Cardiac muscle cell (in vitro differentiated cells and primary cell): ENCODE measurements at places on chromosomes 4 and X.

DNA sequence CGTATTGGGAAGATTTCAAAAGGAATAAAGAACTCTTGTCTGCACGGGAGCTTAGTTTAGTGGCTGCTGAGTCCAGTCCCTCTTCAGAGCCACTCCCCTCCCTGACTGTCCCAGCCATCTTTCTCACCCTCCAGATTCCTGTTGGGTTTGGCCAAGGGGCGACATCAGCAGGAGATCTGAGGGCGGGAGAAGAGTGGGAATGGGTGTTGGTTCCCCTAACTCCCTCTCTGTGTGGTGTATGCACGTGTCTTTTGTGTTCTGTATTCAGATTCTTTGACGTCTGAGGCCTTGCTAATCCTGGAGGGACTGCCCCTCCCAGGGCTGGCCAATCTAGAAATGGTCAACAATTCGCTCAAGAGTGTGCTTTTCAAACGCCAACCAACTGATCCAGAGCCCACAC lies 37.4 kb downstream of the CYTL1 start:
- DNase-seq = no peak

- no peak for DNase-seq
Measured at GRCh38 chrX:37722595-37722994, 37.0 kb downstream of the XK start.

GRCh38 chr4:122873821-122874593 lies 47.4 kb downstream of the FGF2 start:
- DNase-seq = no peak

DNA sequence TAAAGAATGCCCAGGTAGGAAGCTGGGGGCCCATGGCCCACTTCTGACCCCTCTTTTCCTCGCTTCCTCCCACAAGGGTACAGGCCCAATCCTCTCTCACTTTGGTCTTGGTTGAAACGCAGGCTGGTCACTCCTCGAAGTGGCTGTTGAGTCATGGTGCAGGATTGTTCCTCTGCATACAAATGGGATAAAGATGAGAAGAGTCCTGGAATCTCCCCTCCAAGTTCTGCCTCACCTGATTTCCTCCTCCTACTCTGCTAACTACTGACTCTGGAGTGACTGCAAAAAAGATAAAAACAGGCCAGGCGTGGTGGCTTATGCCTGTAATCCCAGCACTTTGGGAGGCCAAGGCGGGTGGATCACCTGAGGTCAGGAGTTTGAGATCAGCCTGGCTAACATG lies 1.7 kb downstream of the WDR45 start:
- no peak for DNase-seq

DNA sequence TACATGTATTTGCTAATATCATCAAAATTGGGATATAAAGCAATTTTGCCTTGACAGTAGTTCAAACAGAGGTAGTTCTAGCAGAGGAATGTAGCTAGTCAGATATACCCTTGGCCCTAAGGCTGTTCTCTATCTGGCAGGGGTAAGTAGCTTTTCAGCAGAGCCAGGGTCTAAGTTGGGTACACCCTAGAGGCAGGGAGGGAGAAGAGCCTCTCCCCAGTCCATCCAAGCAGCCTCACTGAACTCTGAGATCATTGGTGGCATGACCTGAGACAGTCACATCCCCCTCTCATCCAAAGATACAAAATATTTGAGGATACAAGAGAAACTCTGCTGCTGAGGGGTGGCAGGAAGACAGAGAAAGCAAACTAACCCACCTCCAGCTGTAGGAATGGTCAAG lies 343.7 kb downstream of the DHX15 start:
- DNase-seq = peak; percentile 13

- no peak for DNase-seq
Measured at GRCh38 chr4:95531141-95531540, 17.6 kb downstream of the UNC5C start.

DNA sequence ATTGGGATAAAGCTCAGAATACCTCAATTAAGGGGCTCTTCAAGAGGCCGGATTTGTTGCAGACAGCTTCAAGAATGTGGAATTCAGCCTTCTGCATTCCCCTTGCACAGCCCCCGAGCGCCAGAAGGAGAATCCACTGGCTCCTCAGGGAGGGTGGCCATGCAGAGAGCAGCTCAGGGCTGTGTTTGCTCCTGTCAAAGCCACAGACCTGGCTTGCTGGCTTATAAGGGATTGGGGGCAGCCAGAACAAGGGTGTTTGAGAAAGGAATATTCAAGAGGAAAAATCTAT lies 36.8 kb downstream of the ING2 start:
- DNase-seq = no peak

- peak; percentile 21 for DNase-seq
Measured at GRCh38 chr4:158884280-158884679, 115.5 kb downstream of the FNIP2 start.

GRCh38 chr4:14091966-14092365 lies 464.4 kb upstream of the BOD1L1 start:
- DNase-seq = no peak

- peak; percentile 33 for DNase-seq
Measured at GRCh38 chr4:37890801-37891259, at the start of gene TBC1D1. Gene TBC1D1, plus strand, starts transcription at chr4:37891084. Its CDS starts 11,012 bp downstream, at chr4:37902096.
